ENCODE measurements at places on chromosomes 11 and 22. TPM values are rescaled to one million over a fixed set of nuclear protein-coding genes. Genes with fewer than 3 reads are reported as not detected.

Gene RIMBP3B
- total RNA-seq, result not detected

Gene TEX12
- total RNA-seq, result 0.22 TPM

Gene KRTAP5-11
- total RNA-seq, result not detected

Gene CLCF1
- 0.82 TPM for total RNA-seq

Gene DUSP8
- total RNA-seq, result 15.3 TPM

Gene SLC17A6
- not detected for total RNA-seq

Gene TRPM5
- total RNA-seq, result not detected

Gene SAA1
- total RNA-seq, result not detected

Gene C11orf42
- not detected for total RNA-seq

Gene TNNI2
- total RNA-seq, result not detected

Gene VPREB3
- total RNA-seq, result 0.69 TPM

Gene SULT4A1
- 0.08 TPM for total RNA-seq

Gene F2
- not detected for total RNA-seq
